Cortex of kidney (tissue), 1 donor: ENCODE measurements at places on chromosomes 3 and 15.

DNA sequence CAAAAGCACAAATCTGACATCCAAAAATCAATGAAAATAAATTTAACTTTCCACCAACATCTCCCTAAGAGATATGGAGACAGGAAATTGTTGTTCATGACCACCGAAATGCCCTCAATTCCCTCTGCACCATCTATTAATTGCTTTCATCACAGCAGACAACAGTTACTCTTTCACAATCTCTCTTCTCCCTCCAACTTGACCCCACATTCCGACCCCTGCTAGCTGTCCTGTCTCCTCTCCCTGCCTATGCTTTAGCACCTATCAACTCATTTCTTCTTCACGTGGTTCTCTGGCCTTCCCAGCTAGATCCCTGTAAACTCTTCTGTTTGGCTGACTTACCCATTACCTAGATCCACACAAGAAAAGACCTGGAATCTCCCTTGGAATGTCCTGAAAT is 173.9 kb upstream of the ADAMTS9 start:
- no peak for DNase-seq

DNA sequence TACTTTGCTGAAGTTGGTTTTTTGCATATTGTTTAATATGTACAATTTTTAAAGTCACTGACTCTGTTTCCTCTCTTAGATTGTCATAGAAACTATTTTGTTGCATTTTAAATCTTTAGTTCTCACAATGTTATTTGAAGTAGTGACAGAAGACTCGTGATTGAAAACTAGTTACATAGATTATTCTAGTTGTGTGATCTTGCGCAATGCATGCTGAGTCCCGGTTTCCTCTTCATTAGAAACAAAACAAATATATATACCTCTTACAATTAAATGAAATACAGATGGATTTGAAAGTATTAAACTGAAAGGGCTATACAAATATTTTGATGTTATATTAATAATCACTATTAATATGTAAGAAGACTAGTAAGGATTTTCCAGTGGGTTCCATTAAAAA is 333.0 kb downstream of the LPP start:
- DNase-seq = no peak

DNA sequence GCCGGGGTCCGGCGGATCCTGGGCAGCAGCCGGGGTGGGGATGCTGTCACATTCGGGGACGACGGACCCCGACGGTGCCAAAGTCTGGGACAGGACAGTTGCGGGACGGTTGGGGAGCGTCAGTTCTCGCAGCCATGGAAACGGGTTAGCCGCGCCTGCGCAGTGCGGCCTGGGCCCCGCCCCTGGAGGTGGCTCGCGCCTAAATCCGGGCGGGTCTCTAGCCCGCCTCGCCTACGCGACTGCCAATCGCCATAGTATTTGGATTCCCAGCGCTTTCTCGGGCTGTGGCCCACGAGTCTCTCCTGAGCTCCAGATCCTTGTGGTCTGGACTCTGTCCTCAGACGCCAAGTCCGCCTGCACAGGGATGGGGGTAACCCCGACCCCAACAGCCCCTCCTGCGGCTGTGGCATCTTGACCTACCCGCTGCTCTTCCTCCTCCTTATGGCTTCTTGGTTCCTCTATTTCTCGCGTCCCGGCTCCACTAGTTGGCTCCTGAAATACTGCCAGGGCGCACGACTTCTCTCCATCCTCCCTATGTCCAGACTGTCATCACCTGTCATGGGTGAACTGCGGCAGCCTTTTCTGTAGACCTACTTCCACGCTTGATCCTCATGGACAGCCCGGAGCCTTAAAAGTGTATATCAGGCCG is at the start of gene ZMYND10:
Gene ZMYND10 (minus strand): TSS at position 147 of the 649 bp plus-strand sequence. CDS start 153 bp downstream, outside the sequence.
- no peak for DNase-seq

- DNase-seq = no peak
Measured at GRCh38 chr3:170496026-170496867, 77.6 kb downstream of the CLDN11 start.

DNA sequence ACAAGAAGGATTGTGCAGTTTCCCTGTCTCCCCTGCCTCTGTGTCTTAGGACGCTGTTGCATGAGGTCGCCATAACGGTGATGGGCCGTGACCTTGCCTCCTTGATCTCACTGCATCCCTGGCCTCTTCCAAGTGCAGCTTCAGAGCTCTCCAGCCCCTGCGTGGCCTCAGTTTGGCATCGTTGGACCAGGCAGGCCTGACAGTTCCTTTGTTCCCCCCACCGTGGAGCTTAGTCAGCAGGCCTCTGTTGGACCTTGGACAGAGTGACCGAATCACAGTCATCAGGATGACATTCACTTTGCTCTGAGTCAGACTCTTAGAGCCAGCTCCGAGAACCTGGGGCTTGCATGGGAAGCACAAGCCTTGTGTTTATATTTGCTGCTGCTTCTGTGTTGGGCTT is 139.4 kb downstream of the OPA1 start:
- no peak for DNase-seq

- DNase-seq = no peak
Measured at GRCh38 chr15:71705151-71705550, 105.2 kb upstream of the NR2E3 start.

DNA sequence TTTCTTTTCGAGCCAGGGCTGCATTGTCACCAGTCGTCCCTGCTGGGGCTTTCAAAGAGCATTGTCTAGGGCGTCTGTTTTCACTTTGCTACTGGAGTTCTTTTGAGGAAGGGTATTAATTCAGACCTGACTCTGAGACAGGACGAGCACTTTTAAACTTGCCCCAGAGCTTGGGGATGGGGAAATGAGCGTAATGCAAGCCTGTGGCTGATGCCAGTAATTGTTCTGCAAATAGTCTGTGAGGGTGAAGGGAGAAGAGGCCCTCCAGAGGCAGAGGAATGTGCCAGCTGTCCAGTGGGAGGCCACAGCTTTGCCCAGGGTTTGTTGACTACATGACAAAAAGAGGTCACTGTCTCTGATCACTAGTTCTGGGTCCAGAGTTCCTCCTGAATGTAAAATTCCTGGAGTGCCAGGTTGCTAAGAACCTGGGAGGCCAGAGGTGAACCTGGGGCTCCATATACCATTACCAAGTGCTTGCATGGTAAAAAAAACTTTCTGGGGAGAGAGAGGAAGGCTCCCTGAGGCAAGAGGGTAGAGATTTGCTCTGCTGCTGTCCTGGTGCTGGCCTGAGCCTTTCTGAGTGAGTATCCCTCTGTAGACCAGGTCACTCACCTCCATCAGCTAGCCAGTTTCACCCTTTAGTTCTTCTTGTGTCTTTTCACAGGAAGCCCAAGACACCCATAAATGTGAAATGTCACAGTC is 14.8 kb downstream of the EEFSEC start:
- no peak for DNase-seq

DNA sequence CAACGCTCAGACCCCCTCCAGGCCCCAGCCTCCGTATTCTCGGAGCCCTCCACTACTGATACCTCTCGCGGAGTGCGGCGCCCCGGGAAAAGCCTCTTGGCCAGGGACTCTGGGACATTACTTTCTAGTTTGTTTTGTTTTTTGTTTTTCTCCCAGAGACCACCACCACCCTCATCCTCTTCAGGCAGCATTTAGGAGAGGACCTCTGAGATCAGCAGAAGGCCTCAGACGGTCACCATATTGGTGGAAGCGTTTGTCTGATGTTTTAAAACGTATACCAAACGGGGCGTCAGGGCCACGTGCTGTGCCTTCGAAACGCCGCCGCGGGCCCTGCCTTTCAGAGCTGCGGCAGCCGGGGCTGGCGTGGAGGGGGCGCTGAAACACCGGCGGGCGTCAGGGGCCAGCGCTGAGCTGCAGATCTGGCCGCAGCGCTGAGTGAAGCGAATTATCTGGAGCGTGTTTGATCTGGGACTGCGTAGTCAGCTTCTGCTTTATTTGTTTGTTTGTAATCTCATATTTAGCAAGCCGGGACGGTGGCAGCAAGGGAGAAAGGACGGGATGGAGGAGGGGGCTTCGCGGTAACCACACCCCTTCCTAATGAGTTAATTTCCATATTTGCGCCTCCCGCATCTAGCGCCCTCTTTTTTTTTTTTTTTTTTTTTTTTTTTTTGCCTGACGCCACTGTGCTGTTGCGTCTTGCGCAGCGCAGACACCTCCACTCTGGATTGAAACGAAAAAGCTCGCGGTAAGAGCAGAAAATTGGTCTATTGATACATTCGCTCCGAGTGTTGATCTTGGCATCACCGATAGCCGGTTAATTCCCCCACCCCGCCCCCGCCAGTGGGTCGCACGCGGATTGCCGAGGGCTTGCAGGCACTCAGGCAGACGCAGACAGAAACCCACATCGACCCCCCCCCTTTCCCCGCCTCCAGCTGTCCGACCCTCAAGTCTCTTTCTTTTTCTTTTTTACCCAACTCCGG is 14.9 kb downstream of the SOX2 start:
- no peak for DNase-seq

DNA sequence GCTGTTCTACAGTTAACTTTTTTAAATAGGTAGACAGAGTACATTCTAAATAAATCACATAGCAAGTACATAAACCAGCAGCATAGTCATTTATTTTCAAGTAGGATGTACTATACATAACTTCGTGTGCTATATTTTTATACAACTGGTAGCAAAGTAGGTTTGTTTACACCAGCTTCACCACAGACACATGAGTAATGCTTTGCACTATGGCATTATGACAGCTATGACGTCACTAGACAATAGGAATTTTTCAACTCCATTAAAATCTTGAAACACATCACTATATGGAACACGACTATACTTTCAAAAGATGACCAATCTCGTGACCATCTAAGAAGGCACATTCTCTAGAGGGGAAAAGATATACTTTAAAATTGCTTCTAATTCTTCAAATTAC is 3.5 kb downstream of the TEX55 start:
- no peak for DNase-seq

GRCh38 chr15:71252740-71253047 is 137.4 kb downstream of the THSD4 start:
- DNase-seq = no peak

GRCh38 chr3:61136191-61136590 is 115.1 kb downstream of the FHIT start:
- DNase-seq = no peak

GRCh38 chr3:195609229-195609628 is 25.5 kb upstream of the APOD start:
- DNase-seq = no peak

DNA sequence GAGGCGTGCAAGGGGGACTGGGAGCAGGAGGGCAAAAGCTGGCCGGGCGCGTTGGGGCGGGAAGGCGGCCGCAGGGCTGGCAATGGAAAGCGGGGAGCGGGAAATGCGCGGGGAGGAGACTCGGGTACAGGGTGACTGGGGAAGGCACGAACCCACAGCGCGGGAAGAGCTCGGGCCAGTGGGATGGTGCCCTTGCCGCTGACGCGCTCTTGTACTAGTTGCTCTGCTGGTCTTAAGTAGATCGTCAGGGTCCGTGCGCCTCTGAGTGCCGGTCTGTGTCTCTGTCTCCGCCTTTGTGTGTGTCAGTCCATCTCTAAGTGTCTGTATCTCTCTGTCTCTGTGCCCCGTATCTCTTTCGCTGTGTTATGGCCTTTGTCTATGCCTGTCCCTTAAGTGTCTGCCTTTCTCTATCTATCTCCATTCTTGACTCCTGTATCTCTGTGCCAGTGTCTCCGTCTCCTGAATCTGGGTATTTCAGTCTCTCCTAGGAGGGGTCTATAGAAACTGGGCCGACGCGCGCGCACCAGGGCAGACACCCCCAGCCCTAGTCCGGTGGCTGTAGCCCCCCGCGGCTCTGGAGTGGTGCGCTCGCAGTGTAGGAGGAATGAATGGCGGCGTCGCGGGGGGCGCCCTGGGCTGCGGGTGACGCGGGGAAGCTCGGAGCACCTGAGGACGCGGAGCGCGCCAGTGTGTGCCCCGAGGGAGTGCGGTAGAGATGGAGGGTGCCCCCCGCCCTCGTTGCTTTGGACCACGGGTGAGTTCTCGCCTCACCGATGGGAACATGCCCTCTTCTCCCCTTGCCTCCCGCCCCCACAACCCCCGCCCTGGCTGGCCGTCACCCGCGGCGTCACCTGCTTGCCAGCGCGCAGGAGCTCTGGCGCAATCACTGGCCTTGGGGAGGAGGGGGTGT is 756 bp upstream of the CAMK2N2 start:
- no peak for DNase-seq

GRCh38 chr3:117735481-117736101 is 1026.0 kb downstream of the TUSC7 start:
- DNase-seq = no peak

DNA sequence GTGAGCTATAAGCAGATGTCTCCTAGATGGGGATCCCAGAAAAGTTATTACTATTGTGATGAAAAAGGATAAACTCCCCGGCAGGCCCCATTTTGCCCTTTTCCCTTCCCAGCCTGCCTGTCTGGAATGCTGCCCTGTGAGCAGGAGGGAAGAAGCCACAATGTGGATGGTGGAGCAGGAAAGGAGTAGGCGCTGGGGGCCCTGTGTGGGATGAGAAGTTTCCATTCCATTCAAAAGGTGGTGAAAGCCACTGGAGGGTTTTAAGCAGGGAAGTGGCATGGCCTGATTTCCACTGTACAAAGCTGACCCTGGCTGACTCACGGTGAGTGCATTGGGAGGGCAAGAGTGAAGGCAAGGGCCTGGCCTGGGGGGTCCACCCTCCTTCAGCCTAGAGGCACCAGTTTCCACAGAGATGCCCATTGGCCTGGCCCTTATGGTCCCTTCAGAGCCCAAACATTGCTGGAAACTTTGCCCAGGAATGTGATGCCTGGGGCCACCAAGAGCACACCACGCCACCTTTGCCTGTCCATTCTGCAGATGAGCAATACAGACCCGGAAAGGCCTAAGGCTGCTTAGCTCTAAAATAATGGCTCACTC is 206.9 kb downstream of the RPLP1 start:
- DNase-seq = no peak

DNA sequence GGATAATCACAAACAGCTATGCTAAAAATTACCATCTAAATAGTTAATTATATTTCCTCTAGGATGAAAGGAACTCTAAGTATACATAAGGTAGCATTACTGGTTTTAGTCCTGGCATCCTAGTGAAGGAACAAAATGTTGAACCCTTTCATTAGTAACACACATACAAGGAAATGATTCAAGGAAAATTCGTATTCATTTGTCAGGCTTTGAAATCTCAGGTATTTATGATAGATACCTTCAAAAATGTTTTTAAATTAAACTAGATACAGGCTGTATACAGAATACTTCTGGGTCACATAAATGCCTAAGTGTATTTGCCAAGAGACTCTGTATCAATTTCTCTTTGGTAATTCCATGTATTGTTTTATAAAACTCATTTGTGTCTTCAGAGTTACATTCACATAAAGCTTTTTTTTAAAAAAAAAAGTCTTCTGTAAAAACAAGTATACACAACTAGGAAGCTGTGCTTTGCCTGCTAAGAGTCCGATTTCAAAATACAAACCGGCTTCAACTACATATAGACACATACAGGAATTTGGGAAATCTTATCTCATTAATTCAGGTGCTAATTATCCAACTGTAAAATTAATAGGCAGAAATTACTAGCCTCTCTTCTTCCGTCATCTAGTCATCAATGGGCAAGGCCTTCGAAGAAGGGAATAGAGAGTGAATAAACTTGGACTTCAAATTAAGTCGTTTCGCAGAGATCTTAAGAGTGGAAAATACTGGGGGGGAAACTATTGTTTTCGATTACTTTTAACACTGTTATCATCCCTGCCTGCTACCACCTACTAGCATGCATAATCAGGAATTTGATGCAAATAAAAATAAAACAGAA is 1.3 kb downstream of the SECISBP2L start:
- no peak for DNase-seq

- DNase-seq = no peak
Measured at GRCh38 chr3:26653811-26654425, 31.3 kb downstream of the LRRC3B start.

- no peak for DNase-seq
Measured at GRCh38 chr3:198081421-198081844, 121.4 kb downstream of the LMLN start.
